ENCODE measurements at places on chromosomes 5 and 9. TPM values are rescaled to one million over a fixed set of nuclear protein-coding genes. Genes with fewer than 3 reads are reported as not detected.

Gene RBM27
- 12.9 TPM for polyA plus RNA-seq

Gene FUBP3
- polyA plus RNA-seq: 67.7 TPM

Gene TMEM174
- polyA plus RNA-seq: not detected

Gene CSF1R
- polyA plus RNA-seq: not detected

Gene FAM221B
- not detected for polyA plus RNA-seq

Gene IFNA8
- not detected for polyA plus RNA-seq

Gene CRHBP
- not detected for polyA plus RNA-seq

Gene OR13F1
- polyA plus RNA-seq: not detected

Gene PDE6A
- 0.20 TPM for polyA plus RNA-seq

Gene FOXI1
- not detected for polyA plus RNA-seq

Gene PFN3
- not detected for polyA plus RNA-seq

Gene SPATA6L
- 1.6 TPM for polyA plus RNA-seq

Gene FRMPD1
- 0.03 TPM for polyA plus RNA-seq

Gene AQP7
- polyA plus RNA-seq: 0.69 TPM

DNA sequence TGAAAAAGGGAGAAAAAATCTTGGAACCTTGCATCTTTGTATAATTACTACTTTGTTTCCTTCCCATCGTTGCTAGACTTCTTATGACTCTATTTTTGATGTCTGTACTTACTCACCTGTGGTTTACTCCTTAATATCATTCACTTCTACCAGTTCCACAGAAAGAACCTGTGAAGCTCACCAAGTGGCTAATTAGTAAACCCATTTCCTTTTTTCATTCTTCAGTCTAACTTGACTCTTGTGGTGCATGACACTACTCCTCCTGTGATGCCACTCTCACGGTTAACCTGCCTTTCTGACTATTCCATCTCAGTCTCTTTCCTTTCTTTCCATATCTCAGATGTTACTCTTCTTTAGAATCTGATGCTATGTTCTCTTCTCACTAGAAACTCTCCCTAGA lies 14.6 kb downstream of the RECK start:
- DNase-seq: no peak

- no peak for DNase-seq
Observed at GRCh38 chr5:171094356-171094755, 214.7 kb upstream of the TLX3 start.

DNA sequence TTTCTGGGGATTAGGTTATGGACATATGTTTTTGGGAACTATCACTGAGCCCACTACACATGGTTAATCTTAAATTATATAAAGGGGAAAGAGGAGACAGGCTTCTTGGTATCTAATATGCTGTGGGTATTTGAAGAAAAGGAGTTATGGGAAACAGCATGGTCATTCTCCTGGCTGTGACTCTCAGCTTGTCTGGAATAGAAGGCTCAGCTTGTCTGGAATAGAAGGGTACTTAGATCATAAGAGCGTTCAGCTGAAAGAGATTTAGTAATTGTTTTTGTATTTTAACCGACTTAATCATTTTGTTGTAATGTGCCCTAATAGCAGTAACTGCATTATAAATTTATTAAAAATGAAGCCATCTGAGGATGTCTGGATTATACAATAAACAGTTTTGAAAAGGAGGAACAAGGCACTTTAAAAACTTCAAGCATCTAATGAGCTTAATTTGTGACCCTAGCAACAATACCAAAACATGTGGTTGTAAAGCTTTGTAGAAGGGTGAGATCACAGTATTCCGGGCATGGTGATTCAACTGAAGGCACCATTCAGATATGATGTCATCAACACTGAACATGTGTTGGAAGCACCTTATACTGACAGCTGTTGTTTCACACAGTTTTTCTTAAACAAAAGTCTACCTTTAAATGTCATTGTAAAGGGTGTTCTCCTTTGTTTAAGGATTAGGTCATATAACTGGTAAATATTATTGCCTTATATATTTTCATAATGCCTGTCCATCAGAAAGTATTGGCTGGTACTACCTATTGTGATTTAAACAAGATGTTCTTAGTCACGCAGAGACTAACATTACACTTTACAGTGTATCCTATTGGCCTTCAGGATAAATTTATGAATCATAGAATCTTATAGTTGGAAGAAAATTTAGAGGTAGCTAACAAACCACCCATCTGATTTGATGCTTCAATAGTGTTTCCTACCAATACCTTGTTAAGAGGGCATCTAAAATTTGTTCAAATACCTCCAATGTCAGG lies 2174.1 kb upstream of the WWC1 start:
- DNase-seq: no peak

GRCh38 chr5:144103611-144104485 lies 66.6 kb downstream of the YIPF5 start:
- DNase-seq: no peak

DNA sequence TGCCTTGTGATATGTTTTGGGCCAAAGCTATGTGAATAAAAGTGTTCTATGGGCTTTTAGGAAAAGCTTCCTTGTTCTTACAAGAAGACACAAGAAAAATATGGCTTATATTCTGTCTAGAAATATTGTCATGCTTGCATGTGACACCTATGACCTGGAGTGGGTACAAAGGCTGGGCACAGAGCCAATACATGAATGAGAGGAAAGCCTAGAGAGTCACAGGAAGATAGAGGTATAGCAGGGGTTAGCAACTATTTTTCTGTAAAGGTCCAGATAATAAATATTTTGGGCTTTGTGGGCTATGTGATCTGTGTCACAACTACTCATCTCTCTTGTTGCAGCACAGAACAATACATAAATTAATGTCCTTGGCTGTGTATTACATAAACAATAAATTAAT lies 196.6 kb upstream of the CD180 start:
- DNase-seq: no peak

DNA sequence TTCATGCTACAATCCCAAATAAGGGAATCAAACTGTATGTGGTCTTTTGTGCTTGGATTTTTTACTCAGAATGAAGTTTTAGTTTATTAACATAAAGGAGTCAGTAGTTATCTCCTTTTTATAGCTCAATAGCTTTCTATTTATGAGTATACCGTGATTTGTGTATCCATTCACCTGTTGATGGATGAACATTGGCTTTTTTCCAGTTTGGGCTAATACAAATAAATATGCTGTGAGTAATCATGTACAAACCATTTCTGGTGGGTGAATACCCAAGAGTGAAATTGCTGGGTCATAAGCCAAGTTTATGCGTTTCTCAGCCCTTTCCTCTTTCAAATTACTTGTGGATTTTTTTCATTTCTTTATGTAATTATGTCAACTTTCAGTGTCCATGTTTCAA lies 395.3 kb downstream of the OSTF1 start:
- no peak for DNase-seq

DNA sequence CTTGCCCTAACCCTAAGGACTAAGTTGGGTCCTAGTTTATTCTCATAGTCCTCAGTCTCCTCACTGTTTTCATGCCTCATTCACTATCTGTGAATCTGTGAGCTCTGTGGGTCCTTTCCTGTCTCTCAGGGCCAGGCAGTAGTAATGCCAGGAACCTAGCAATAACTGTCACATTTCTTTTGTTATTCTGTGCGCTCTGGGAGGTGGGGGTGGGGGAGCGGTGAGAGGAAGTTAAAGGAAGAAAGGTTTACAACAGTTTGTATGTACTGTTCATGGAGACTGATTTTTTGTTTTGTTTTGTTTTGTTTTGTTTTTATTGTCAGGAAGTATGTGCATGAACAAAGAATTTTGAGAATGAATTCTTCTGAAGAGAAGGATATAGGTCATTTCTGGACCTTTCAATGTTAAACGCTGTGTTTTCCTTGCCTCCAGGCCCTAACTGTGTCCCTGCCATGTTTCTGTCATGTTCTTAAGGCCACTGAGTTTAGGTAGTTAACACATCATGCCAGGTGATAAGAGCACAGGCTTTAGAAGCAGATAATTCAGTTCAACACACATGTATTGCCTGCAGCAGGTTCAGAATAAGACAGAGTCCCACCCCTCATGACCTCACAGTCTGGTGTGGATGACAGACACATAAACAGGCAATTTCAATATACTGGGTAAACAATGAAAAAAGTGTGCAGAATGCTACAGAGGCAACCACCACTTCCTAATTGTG lies 13.3 kb upstream of the FEM1C start:
- no peak for DNase-seq

DNA sequence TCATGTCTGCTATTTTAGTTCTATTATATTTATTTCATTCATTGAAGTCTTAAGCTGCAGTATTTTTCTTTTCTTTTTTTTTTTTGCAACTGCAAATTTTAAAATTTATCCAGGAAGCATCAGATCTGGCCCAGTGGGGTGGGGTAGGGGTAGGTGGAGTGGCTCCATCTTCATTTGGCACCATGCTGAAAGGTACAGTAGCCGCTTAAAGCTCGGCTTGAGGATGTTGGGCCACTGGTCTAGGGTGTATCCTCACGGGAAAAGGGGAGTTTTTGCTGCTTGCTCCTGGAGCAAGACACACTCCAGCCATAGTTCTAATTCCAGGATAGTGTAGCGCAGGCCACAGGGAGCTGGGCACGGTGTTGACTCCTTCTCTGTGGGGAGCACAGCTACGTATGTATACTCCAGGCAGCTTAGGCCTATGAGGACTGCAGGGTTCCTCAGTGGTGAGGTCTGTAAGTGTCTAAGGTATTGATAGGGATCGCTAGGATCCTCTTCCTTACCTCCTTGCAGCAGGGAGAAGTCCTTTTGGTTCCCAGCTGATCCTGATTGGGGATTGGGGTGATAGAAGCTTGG lies 22.7 kb downstream of the RCL1 start:
- DNase-seq: no peak

- no peak for DNase-seq
Observed at GRCh38 chr5:172046593-172046992, 40.2 kb upstream of the FBXW11 start.

- no peak for DNase-seq
Observed at GRCh38 chr5:126359884-126360283, 63.3 kb upstream of the GRAMD2B start.

GRCh38 chr5:171907725-171908343 lies 98.6 kb downstream of the FBXW11 start:
- peak; percentile 64 for DNase-seq

DNA sequence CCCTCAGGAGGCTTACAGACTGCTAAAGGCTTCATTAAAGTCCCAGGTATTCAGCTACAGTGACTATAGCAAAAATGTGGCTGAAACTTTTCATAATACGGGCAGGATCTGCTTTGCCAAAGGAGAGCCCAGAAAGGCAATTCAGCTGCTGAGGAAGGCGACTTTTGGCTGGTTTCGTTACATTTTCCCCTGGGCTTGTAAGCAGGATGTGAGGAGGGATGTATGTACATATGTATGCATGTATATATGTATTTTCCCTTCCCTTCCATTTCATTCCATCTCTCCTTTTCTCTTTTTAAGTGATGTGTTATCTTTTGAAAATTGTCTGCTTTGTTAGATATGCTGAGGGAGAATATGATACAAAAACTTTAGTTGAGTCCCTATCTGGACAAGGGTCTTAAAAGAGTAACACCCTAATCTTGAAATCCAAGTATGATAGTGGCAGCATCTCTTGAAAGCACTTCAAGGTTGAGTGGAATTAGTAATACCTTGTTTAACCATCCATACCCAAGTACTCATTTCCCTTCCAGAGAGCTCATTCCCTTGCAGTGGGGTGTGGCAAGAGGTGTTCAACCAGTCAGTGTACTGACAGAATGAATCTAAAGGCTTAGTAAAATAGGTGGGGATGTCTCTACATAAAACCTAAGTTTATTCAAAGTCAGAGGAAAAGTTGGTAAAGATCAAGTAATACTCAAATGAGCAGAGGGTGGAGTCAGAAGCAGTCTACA lies 28.7 kb downstream of the RAD1 start:
- DNase-seq: no peak

DNA sequence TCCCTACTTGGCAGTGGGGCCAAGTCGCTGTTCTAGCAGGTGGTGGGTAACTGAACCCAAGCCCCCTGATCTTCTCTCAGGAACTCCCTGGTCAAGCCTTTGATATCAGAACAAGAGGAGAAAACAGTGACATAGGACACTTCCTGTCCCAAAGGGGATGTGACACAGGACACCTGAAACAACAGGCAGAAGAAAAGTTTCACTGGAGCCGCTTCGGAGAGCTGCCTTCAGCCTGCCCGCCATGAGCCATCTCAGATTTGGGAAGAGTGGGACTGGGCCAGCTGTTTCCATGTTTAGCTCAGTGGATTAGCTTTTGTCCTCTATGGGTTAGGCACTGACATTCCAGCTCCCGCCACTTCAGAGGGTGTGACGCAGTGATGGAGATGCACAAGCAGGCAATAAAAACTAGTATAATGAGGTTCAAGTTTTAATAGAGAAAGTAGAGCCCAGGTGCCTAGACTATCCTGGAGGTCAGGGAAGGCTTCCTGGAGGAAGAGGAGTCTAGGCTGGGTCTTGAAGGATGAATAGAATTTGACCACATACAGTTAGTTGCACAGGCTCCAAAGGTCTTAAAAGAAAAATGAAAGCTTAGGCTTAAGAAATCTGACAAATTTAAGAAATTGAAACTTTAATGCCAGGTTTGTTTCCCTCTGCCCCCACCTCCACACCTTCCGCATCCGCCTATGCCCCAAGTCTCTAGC lies 104.1 kb upstream of the SPRY4 start:
- no peak for DNase-seq

- no peak for DNase-seq
Observed at GRCh38 chr5:175129121-175129520, 314.9 kb downstream of the DRD1 start.

DNA sequence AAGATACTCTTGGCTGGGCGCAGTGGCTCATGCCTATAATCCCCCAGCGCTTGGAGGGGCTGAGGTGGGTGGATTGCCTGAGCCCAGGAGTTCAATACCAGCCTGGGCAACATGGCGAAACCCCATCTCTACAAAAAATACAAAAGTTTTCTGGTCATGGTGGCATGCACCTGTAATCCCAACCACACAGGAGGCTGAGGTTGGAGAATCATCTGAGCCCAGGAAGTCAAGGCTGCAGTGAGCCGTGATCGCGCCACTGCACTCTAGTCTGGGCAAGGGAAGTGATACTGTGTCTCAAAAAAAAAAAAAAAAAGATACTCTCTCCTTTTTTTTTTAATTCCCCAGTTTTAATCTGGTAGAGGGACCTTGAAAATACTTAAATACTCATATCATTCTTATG lies 15.0 kb downstream of the ANKRD33B start:
- DNase-seq: no peak

DNA sequence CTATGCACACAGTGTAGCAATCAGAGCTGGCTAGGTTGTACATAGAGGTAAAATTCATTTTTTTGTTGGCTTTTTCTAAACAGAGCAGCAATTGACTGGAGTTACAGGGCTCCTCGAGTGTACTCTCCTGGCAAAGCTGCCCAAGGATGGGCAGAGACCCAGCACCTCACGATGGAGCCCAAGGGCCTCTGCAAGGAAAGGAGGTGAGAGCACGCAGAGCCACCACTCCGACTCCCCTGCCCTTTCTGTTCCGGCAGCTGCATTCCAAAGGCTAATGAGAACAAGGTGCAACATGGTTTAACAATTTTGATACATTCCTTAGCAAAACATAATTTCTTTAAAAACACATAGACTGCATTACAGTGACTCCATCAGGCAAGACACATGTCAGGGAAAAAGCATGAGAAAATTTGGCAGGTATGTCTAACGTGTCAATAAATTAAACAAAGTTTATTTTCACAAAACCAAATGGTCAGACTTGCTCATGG lies 47.5 kb downstream of the SAXO1 start:
- no peak for DNase-seq

Measured in A549 (cell line).